ENCODE measurements at places on chromosomes 16 and 17.

GRCh38 chr16:50178491-50178941 is 25.4 kb downstream of the TENT4B start:
- no peak for DNase-seq

DNA sequence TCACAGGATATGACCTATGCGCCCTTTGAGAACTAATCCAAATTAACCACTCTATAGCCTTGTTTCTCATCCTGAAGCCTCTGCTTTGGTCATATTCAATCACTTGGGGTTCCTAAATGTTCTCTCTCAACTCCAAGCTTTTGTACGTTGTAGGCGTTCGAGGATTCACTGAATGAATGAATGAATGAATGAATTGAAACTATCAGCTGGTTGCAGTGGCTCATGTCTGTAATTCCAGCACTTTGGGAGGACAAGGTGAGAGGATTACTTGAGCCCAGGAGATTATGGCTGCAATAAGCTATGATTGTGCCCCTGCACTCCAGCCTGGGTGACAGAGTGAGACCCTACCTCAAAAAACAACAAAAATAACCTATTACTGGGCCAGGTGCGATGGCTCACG is 5.9 kb upstream of the SUMO2 start:
- no peak for DNase-seq

GRCh38 chr17:15092762-15093161 is 172.4 kb downstream of the PMP22 start:
- DNase-seq = no peak

- no peak for DNase-seq
Measured at GRCh38 chr16:57283214-57283958, 1.1 kb downstream of the PLLP start.

DNA sequence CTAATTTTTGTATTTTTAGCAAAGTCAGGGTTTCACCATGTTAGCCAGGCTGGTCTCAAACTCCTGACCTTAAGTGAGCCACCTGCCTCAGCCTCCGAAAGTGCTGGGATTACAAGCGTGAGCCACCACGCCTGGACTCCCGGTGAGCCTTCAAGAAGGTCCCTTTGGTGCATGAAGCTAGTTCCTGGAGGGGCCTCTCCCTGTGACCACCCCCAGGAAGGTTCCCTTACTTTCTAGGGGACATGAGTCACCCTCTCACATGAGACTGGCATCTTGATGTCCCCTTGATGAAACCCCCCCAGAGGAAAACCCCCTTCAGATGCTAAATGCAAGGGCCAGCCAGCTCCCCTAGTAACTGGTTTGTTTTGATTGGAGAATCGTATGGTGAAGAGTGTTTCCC is 12.8 kb downstream of the CARHSP1 start:
- no peak for DNase-seq

- no peak for DNase-seq
Measured at GRCh38 chr17:33858121-33858520, 397.0 kb upstream of the CCL2 start.

- no peak for DNase-seq
Measured at GRCh38 chr17:65966072-65966695, 225.7 kb downstream of the CEP112 start.

DNA sequence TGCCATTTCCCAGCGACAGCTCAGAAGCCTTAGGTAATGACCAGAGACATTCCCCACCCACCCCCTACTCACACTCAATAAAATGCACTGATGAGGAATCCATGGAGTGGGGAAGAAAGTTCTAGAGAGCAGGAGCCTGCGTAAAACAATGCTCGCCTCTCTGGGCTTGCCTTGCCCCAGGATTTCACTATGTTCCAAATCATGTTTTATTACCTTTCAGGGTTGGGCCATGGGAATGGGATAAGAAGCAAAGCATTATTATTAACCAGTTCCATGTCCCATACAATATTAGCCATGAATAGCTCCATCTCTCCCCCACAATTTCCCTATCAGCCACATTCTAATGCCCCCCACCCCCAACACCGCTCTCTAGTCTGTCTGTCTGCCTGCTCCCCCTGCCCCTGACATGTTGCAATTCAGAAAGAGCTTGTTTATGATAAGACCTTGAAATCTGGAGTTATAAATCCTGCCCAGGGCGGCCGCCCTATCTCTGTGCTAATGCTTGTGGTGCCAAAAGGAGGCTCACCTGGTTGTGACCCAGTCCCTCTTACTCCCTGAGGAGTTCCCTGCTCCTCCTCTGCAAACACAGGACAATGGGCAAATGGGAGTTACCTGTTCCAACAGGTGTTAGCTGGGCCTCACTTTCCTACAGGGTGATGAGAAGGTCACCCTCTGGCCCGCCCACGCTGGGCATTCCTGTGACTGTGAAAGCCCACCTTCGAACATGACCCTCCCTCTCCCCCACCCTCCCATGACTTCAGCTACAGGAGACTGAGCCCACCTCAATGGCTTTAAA is 28.0 kb upstream of the DDX52 start:
- DNase-seq = no peak

- no peak for DNase-seq
Measured at GRCh38 chr17:38616361-38616760, 10.6 kb upstream of the SRCIN1 start.

- DNase-seq = no peak
Measured at GRCh38 chr17:26809033-26809432, 484.9 kb upstream of the WSB1 start.

Data from stimulated activated CD4-positive, alpha-beta T cell treated with anti-CD3 and anti-CD28 coated beads, TNF-alpha, amount 100 ng/mL, for 1 hour (primary cell).